Hair follicle dermal papilla cell (primary cell): ENCODE measurements at places on chromosomes 11 and 22. TPM values are rescaled to one million over a fixed set of nuclear protein-coding genes. Genes with fewer than 3 reads are reported as not detected.

Gene DEUP1
- under 0.01 TPM in 1 of 2 replicates, not detected in the other for total RNA-seq

Gene TYR
- total RNA-seq = 0.16 TPM in 1 of 2 replicates, not detected in the other

Gene RAB38
- 1.7 and 2.4 TPM in 2 replicates for total RNA-seq

Gene BACE1
- 39.3 and 45.1 TPM in 2 replicates for total RNA-seq

Gene INS
- not detected in 2 replicates for total RNA-seq

Gene SEPTIN3
- 5.1 and 8.3 TPM in 2 replicates for total RNA-seq

Gene RELA
- 35.0 and 40.2 TPM in 2 replicates for total RNA-seq

Gene CCDC82
- total RNA-seq = 12.9 and 16.9 TPM in 2 replicates

Gene OR5T1
- total RNA-seq = not detected in 2 replicates

Gene MYO18B
- not detected in 2 replicates for total RNA-seq

Gene SLC25A18
- not detected in 2 replicates for total RNA-seq

Gene NCAM1
- 4.2 and 6.7 TPM in 2 replicates for total RNA-seq

Gene IFITM10
- 0.65 and 1.2 TPM in 2 replicates for total RNA-seq

Gene CSF2RB
- 0.24 TPM in 1 of 2 replicates, not detected in the other for total RNA-seq

Gene ASCL2
- not detected in 2 replicates for total RNA-seq

Gene SYT12
- total RNA-seq = under 0.01 and 0.49 TPM in 2 replicates

Gene OR8D1
- total RNA-seq = not detected in 2 replicates
